Activated CD4-positive, alpha-beta T cell treated with anti-CD3 and anti-CD28 coated beads, Interleukin-2, amount 50 U/mL, for 24 hours (primary cell): ENCODE measurements at places on chromosomes 4 and X.

DNA sequence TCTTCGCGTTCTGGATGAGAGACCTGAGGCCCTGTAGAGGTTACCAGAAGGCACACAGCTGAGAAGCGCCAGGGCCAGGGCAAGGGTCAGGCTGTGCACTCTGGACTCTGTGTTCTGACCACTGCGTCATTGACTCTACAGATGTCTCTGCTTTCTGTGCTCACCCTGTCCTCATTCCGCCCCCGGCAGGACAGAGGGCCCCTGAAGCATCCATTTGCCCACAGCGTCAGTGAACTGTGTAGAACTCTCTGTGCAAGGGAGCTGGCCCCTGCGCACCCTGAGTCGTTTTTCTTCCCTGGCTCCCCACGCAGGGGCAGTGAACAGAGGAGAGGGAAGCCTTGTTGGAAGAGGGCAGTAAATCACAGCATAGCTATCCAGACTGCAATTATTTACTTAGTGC is 6.1 kb upstream of the WAS start:
- no peak for DNase-seq

- no peak for DNase-seq
Measured at GRCh38 chrX:981791-982626, 230.4 kb downstream of the CRLF2 start.

DNA sequence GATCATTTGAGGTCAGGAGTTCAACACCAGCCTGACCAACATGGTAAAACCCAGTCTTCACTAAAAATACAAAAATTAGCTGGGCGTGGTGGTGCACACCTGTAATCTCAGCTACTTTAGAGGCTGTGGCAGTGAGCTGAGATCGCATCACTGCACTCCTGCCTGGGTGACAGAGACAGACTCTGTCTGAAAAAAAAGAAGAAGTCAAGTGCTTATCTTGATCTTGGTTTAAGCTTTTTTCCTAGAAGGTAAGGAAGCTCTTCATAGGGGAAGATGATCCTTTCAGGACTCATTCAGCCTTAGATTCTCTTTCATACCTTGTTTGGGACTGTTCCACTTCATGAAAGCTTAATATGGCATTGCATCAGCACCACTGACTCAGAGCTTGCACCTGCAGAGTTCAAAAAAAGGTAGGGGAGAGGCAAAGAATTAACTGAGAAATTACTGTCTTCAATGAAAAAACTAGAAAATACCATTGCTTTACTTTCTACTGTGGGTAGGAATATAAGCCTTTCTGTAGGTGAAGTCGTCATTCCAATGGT is 70.8 kb upstream of the EPGN start:
- no peak for DNase-seq

GRCh38 chr4:38360201-38360600 is 303.8 kb upstream of the KLF3 start:
- no peak for DNase-seq

DNA sequence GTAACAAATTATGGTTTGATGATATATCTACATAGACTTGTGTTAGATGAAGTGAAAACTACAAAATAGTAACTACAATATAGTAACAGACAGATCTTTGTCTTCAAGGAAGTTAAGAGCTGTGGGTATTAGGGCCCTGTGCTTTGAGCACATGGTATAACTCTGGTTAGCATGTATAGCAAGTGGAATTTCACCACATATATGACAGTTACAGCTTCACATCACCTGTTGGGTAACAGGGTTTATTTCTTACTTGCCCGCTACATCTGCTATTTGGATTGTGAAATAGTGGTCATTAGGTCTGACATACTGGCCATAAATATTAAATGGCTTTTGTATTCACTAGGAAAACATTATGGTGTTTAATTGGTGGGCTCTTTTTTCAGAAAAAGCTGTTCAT is 20.2 kb downstream of the OFD1 start:
- DNase-seq = no peak

DNA sequence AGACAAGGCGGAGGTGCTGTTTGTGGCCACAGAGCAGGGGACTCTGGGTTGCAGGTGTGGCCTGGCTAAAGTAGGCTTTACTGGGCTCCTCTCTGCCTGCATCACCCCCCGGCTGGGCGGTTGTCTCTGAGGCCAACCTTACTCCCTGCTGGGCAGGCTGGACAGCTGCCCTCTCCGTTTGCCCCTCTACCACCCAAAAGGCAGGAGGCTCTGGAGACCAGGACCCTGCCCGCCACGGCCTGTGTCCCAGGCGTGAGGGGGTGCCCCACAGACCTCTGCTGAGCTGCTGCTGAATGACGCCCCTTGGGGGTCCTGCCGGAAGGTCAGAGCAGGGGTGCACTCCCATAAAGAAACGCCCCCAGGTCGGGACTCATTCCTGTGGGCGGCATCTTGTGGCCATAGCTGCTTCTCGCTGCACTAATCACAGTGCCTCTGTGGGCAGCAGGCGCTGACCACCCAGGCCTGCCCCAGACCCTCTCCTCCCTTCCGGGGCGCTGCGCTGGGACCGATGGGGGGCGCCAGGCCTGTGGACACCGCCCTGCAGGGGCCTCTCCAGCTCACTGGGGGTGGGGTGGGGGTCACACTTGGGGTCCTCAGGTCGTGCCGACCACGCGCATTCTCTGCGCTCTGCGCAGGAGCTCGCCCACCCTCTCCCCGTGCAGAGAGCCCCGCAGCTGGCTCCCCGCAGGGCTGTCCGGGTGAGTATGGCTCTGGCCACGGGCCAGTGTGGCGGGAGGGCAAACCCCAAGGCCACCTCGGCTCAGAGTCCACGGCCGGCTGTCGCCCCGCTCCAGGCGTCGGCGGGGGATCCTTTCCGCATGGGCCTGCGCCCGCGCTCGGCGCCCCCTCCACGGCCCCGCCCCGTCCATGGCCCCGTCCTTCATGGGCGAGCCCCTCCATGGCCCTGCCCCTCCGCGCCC is 920 bp downstream of the HTT-AS start:
- DNase-seq = peak; percentile 14

- DNase-seq = no peak
Measured at GRCh38 chrX:9988762-9989161, 21.6 kb downstream of the CLDN34 start.

- DNase-seq = no peak
Measured at GRCh38 chr4:38987491-38987890, 44.7 kb downstream of the TMEM156 start.

GRCh38 chrX:69268611-69269010 is 103.4 kb upstream of the PJA1 start:
- no peak for DNase-seq

DNA sequence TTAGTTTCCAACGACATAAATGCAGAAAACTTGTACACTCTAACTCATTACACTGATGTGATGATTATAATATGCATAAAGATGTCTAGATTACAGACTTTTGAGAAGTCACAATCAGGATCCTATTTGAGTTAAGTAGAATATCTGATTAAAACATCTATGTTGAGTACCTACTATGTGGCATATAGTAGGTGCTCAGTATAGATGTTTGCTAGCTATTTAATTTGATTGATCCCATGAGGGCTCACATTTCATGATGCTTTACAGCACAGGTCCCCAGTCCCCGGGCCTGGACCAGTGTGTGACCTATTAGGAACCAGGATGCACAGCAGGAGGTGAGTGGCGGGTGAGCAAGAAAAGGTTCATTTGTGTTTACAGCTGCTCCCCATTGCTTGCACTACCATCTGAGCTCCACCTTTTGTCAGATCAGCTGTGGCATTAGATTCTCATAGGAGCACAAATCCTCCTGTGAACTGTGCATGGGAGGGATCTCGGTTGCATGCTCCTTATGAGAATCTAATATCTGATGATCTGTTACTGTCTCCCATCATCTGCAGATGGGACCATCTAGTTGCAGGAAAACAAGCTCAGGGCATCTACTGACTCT is 33.0 kb upstream of the CXCL8 start:
- no peak for DNase-seq

DNA sequence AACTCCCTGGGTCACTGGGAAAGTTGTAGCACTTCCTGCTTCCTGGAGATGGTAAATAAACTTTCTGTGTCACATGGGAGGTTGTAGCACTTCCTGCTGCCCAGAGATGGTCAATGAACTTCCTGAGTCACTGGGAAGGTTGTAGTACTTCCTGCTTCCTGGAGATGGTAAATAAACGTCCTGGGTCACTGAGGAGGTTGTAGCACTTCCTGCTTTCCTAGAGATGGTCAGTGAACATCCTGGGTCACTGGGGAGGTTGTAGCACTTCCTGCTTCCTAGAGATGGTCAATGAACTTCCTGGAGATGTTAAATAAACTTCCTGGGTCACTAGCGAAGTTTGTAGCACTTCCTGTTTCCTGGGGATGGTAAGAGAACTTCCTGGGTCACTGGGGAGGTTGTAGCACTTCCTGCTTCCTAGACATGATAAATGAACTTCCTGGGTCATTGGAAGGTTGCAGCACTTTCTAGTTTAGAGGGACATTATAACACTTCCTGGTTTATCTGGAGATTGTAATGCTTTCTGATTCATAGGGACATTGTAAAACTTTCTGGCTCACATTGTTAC is 62.3 kb upstream of the CD99 start:
- DNase-seq = no peak

DNA sequence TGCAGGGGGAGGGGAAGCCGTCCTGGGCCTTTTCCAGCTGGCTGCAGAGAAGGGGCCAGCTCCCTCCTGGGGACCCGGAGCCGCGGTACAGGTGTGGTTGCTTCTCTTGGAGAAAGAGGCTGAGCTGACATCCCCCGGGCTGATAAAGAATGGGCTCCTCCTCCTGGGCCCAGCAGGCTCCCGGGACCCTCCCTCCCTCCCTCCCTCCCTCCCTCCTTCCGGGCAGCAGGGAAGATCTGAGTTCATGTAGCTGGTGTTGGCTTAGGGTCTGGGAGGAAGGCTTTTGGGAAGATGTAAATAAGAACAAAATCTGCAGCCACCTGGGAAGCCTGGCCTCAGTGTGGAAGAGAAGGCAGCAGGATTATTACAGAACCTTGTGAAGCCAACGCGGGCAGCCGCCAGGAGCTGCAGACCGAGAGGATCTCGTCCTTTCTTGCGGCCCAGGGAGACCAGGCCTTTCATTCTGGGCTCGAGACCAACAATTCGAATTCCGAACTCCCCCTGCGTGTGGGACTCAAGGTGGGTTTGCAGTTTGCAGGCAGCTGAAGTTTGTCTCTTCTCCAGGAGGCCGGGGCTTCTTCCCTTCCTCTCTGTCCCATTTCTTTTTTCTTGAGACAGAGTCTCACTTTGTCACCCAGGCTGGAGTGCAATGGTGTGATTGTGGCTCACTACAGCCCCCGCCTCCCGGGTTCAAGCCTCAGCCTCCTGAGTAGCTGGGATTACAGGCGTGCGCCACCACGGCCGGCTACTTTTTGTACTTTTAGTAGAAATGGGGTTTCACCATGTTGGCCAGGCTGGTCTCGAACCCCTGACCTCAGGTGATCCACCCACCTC is at the start of gene PLCXD1:
PLCXD1 (plus strand) TSS at position 216 of the 834 bp plus-strand sequence. CDS start 2,807 bp downstream, outside the sequence.
- no peak for DNase-seq

DNA sequence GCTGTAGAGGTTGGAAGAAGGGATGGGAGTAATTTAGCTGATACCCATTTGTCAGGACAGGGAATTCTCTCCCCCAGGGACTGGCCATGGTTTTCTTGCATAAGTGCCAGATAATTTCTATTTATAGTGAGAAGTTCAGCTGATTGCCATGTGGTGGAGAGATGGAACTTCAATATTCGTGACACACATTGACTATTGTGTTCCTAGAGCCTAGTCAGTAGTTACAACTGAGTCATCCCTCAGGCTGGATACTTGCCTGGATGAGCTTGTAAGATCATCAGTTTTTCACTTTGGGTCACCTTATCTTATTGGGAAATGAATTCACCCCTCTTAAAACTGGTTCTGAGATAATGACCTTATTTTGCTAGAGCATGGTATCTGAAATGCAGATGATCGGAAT is 32.2 kb downstream of the CFAP299 start:
- no peak for DNase-seq

- DNase-seq = no peak
Measured at GRCh38 chr4:3677748-3678070, 88.5 kb upstream of the ADRA2C start.
